ENCODE measurements at places on chromosomes 2 and 18.

DNA sequence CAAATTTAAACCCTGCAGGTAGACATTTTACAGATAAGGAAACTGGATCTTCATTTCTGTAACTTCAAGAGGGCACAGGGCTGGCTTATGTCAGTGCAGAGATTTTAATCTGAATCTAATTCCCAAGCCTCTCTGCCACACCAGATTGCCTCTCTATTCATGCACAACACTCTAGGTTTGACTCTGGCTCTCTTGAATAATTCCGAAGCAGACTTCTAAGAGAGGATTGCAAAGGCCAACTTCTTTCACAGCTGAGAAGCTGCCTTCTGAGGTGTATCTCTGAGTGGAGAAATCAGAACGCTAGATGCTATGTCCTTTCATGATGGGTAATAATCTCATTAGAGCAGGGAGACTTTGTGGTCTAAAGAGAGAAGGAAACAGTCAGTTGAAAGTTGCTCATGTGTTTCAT, 20.1 kb upstream of the MGAT5 start:
- peak; percentile 41 for DNase-seq

GRCh38 chr2:17672583-17673317, 80.9 kb downstream of the SMC6 start:
- DNase-seq = no peak

DNA sequence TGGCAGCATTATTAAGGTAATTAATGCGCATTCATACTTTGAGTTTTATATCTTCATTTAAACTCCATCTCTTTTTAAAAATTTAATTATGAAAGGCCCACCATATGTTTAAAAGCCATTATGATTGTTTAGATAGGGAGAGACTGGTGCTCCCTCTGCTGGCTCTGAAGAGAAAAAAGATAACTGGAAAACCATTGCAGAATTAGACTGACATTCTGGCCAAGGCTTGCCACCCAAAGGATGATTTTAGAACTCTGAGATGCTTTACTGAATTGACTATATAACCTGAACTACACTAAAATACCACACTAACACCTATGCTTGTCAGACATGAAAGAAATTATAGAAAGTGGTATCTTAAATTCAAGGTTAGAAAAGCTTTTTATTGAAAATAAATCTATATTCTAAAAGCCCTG, 127.6 kb upstream of the SPOPL start:
- DNase-seq = peak; percentile 6

DNA sequence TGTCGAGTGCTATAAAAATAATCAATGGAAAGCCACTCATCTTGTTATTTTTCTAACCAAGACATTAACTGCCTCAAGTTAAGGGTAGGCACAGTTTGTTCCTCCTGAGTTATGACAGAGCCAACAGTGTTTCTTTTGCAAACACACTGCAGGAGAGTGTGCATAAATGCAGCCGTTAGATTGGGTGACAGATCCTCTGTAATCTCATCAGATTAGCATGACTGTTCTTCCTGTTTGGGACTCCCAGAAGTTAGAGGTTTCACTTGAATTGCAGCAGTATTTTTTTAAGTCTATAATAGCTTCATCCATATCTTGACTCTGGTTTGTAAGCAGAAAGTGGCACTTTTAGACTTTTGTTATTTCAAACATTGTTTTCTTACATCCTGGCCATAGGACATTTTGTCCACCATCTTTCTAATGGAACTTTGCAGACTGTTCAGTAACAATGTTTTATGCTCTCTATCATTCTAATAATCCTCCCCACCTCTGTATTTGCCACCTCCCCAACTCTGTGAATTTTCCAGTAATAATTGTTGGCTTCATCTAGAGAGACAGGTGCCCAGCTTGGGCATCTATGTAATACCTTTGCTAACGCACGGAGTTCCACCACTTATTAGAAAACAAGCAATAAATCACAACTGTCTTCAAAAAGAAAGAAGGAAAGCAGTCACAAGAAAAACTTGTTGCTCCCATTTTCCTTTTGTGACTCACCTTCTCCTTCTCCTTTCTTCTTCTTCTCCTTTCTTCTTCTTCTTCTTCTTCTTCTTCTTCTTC, 560.0 kb downstream of the ADCYAP1 start:
- no peak for DNase-seq

- DNase-seq = no peak
Measured at GRCh38 chr18:3140986-3141639, 78.7 kb downstream of the MYOM1 start.

DNA sequence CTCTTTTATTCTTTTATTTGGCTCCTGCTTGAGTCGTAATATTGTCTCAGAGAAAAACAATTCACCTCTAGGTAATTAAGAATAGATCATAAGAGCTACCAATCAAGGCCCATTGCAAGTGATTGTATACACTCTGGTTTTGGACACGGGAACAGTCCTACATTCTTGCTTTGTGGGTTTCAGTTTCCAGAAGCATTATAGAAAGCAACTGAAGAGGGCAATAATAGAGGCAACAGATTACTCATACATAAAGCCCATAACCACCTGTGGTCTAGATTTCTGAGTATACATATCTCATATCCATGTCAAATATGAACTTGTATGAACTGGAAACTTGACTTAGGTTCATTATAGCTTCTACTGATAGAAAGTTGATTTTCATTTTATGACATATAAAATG, 65.4 kb downstream of the DIS3L2 start:
- DNase-seq = no peak

GRCh38 chr18:58761241-58761969, 90.1 kb downstream of the MALT1 start:
- no peak for DNase-seq

GRCh38 chr2:71791061-71791450, 337.7 kb downstream of the DYSF start:
- DNase-seq = no peak

DNA sequence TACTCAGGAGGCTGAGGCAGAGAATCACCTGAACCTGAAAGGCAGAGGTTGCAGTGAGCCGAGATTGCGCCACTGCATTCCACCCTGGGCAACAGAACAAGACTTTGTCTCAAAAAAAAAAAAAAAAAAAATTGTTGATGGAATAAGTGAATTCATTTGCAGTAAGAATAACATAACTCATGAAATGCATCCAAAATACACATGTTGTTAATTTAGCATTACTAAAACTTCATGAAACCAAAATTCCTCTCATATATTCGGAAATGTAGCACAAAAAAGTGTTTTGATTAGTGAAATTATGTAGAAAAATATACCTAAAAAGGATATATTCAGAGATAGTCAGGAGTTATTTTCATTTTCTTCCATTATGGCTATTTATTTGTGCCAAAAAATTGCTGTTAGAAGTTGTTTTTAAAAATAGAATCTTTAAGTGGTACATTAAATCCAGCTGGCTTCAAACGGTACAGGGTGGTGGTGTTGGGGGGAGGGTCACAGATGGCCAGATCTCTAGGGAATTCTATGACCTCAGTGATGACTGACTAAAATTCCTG, 78.2 kb upstream of the UGP2 start:
- no peak for DNase-seq

Data from germinal center (tissue), 1 donor.